ENCODE measurements at places on chromosomes 6 and 20.

DNA sequence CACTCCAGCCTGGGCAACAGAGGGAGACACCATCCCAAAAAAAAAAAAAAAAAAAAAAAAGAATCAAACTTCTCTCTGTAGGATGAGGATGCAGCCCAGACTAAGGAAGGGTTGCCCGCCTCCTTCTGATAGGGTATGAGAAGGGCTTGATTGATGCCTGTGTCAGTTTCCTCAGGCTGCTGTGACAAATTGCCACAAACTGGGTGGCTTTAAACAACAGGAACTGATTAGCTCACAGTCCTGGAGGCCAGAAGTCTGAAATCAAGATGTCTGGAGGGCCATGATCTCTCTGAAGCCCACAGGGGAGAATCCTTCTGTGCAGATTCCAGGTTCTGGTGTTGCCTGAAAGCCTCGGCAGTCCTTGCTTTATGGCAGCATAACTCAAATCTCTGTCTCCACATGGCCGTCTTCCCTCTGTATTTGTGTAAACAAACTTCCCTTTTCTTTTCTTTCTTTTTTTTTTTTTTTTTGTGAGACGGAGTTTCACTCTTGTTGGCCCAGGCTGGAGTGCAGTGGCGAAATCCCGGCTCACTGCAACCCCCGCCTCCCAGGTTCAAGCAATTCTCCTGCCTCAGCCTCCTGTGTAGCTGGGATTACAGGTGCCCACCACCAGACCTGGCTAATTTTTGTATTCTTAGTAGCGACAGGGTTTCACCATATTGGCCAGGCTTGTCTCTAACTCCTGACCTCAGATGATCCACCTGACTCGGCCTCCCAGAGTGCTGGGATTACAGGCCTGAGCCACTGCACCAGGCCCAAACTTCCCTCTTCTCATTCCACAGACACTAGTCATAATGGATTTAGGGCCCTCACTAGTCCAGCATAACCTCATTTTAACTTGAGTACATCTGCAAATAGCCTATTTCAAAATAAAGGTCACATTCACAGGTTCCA, 11.2 kb upstream of the CDK19 start:
- no peak for DNase-seq

GRCh38 chr6:160057080-160057479, 64.5 kb upstream of the SLC22A1 start:
- no peak for DNase-seq

- no peak for DNase-seq
These were observed 141.3 kb upstream of the CENPW start for GRCh38 chr6:126198631-126199030.

- DNase-seq = no peak
These were observed 9.5 kb downstream of the TAAR2 start for GRCh38 chr6:132614554-132614953.

- DNase-seq = no peak
These were observed 6.7 kb downstream of the FLOT1 start for GRCh38 chr6:30735668-30736314.

DNA sequence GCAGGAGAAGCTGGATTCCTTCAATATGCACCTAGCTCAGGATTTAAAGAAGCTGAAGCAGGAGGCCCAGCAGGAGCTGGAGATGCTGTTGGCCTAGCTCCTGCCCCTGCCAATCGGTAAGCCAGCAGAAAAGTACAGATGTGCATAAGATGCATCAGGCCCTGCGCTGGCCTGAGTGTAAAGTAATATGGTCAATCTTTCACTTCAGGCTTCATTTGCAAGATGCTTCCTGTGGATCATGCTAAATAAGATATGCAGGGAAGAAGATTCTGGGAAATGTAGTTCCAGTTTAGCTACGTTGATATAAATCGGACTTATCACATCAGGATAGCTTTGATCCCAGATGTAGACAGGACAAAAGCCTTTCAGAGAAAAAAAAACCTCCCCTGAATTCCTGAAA, 100.3 kb downstream of the GJA1 start:
- DNase-seq = no peak

DNA sequence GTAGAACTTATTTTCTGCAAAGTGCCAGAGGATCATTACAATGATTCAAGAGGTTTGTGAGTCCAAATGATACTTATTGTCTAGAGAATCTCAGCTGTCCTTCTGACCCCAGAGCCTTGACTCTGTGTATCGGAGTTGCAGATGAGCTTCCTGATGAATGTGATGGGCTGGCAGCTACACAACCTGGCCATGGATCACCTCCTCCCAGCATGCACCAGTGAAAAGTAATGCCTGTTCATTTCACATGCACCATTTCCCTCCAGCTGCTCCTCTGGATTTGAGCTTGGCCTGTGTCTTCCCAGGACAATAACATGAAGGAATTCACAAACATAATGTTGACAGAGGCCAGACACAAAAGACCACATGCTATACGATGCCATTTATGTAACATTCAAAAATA, 30.0 kb downstream of the SNHG17 start:
- DNase-seq = no peak

DNA sequence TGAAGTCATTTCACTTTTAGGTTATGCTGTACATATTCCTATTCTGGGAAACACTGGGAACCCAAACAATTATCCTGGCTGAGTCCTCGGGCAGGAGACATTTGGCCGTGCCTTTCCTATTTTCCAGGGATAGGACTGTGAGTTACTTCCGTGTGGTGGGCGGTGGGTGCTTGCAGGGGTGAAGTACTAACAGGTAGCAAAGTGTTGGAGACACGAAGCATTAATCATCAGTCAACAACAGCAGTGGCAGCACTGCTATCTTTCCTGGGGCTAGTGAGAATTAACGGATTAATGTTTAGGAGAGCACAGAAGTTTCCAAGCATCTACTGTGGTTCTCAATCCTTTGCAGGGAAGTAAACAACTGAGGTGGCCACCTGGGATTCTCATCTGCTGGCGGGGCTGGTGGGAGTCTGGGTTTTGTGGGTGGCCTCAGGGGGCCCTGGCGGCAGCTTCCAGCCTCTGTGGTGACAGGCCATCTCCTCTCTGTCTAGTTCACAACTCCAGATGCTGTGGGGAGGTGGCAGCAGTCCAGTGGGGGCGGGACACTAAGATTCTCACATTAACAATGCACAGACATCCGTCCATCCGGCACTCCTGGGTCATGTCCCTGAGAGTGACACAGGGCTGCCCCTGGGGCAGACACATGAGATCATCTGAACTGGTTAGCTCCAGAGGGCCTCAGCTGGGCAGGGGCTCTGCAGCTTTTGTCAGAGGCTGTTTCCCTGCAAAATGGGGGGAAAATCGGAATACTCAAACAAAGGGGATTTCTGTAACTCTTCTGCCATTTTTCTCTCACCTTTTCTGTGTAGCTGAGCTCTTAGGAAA, 90.9 kb downstream of the GJA10 start:
- DNase-seq = no peak

DNA sequence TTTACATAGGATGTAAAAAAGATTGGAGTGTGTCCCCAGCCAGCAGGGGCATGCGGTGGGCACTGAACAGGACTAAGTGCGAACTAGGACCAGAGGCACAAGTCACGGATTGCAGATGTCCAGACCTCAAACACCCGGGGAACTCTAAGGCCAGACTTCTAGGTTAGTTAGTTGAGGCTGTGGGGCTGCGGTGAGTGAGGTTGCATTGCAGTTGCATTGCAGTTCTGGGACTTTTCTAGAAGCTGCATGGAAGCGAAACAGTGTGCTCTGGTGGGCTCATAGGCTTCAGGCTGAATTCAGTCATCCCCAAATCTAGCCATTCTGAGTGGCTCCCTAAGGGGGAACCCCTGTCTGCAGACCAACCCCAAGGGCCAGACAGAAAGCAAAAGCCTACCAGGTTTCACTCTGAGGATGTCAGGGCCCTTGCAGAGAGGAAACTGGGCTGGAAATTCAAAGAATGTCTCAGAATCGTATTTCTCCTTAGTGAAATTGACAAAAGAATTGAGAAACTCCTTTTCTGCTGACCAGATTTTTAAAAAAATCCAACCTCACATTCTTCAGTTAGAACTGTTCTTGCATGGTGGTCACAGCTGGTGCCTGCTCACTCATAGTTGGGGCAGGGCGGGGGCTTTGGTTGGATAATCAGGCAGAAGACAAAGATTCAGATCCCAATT, 182.8 kb downstream of the ZDHHC14 start:
- no peak for DNase-seq

- peak; percentile 89 for DNase-seq
These were observed 5.5 kb downstream of the PTGIS start for GRCh38 chr20:49562311-49563014.

GRCh38 chr6:167759912-167760311, 66.8 kb upstream of the AFDN start:
- DNase-seq = no peak

DNA sequence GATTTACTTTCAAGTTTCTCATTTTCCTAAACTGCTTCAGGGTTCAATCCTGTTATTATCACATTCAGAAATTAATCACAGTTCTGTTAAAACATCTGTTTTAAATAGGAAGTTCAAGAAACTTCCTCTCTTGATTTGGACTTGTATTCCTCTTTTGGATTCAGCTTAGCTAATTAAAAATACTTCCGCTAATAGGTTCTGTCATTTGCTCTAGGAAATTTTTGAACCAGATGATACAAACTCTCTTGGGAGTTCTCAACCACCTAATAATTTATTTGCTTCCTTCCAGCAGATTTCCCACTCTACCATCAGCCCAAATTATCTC, 15.9 kb upstream of the TMEM30A start:
- no peak for DNase-seq
